ENCODE measurements at places on chromosomes 2 and 18.
A peak's percentile ranks its signal among the peaks of the same experiment; 100 is the strongest.

DNA sequence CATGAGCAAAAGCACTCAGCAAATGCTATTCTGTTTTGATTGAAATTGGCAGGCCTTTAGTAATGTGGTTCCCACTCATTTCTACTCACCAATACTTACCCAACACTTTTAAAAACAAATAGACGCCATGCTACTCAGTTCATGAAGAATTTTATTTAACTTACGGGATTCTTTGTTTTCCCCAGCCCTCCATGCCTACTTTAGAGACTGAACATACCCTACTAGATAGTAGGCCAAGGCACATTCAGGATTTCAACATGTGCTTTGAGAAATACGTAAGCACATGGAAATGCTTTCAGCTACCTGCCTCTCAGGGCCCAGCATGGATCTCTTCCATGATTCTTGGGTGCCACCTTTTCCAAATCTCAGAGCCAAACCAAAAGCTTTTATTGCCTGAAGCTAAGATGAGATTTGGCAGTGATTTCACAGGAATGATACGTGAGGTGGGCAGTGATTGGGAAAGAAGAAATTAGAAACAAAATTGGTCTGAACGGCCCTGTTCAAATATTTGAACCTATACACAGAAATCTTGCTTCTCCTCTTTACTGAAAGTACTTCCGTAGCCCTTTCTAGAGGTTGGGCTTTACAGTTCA is 31.4 kb downstream of the NAPG start:
- DNase-seq = no peak

DNA sequence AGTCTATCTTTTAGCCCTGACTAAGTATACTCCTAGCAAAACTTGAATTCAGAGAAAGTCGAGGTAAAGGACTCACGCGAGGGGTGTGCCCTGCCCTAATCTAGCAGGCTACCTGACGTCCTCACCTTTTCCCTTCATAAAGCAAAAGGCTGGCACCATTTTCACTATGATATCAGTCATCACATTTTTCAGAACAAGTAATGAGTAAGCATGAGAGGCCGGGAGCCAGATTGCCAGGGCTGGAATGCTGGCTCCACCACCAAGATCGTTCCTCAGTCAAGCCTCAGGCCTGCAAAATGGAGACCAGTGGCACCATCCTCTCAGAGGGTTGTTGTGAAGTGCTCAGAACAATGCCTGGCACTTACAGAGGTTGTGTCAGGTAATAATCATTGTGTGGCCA is 18.7 kb upstream of the NCKAP5 start:
- DNase-seq = no peak

GRCh38 chr2:230877759-230878598 is 13.2 kb downstream of the ITM2C start:
- DNase-seq = no peak

- peak; percentile 3 for DNase-seq
Measured at GRCh38 chr2:183740241-183740640, 616.0 kb downstream of the NUP35 start.

GRCh38 chr2:119256582-119256921 is 32.9 kb downstream of the STEAP3 start:
- DNase-seq = no peak

- DNase-seq = peak; percentile 29
Measured at GRCh38 chr18:1585881-1586488, 681.3 kb downstream of the ADCYAP1 start.

- DNase-seq = no peak
Measured at GRCh38 chr2:134080386-134081089, 173.3 kb upstream of the MGAT5 start.

GRCh38 chr18:56568986-56569385 is 69.4 kb downstream of the TXNL1 start:
- no peak for DNase-seq

- DNase-seq = no peak
Measured at GRCh38 chr18:45103319-45104048, 422.8 kb downstream of the SETBP1 start.

DNA sequence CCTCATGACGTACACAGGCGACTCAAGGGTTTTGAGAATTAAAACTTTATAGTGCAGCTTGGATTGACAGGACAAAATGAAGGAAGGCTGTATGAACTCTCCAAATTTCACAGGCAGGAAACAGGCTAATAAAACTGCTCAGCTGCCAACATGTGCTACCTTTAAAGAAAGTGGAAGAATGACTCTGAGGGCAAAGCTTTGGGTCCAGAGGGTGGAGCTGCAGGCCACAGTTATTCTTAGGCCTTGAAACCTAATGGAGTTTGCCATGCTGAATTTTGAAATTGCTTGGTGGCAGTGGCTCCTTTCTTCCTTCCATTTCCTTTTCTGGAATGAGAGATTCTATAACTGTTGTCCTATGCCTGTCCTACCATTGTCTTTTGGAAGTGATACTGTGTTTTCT is 34.8 kb downstream of the HAT1 start:
- DNase-seq = no peak

DNA sequence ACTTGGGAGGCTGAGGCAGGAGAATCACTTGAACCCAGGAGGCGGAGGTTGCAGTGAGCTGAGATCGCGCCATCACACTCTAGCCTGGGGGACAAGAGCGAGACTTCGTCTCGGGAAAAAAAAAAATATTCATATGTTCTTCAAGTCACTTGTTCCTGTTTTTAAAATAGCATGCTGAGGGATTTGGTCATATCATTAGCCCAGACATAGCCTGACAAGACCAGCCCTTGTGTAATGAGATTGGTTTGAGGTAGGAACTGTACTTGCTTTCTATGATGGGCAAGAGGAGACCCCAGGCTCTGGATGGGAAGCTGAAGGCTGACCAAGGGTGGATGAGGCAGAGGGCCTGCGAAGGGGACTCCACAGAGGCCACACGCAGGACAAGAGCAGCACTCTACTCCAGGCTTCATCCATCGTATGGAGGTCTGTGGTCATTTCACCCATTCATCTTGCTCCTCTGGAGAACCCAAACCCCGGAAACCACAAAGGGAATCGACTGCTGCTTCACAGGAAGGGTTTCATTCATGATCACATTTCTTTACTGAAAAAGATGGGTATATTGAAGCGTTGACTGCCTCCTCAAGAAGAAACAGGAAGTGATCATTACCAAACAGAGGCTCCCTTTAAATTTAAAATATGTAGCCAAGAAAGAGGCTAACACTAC is 87.1 kb upstream of the ZNF397 start:
- DNase-seq = no peak

DNA sequence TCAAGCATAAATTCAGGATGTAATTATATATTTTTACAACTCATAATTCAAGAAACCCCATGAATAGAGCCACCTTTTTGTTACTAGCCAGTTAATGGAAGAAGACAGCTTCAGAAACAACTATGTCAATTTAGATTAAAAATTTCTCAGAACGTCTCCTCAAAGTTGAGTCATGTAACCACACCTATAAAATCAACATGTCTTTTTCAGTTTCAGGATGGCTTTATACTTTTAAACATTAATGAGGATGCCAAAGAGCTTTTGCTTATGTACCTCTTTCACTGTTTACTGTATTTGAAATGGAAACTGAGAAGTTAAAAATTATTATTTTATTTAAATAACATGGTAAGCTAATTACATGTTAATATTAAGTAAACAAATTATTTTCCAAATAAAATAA is 280.1 kb downstream of the PTH2R start:
- no peak for DNase-seq

DNA sequence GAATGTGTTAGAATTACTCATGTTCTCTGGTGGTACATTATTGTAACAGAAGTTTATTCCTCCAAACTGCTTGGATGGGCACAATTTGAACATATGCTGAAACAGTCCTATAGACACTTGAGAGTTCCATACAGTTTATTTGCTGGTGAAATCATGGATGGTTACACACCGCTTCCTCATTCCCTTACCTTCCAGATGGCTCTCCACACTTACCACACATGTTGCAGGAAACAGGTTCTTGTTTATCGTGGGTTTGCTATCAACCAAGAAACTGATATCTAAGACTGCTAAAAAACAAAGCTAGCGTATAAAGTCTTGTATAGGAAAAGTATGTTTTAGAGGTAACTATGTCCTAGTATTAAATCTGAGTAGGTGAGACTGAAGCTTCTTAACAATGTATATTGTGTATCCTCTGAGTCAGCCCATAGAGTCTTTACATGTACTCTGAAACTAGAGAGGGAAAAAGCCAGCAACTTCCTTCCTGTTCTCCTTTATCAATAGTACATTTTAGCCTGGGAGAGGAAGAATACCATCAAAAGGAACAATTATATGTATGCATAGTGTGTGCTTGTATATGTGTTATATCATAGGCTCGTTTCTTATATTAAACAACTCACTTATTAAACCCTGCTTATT is 313.1 kb downstream of the PLCL1 start:
- DNase-seq = no peak

GRCh38 chr2:79876430-79876829 is 363.6 kb downstream of the CTNNA2 start:
- peak; percentile 3 for DNase-seq

DNA sequence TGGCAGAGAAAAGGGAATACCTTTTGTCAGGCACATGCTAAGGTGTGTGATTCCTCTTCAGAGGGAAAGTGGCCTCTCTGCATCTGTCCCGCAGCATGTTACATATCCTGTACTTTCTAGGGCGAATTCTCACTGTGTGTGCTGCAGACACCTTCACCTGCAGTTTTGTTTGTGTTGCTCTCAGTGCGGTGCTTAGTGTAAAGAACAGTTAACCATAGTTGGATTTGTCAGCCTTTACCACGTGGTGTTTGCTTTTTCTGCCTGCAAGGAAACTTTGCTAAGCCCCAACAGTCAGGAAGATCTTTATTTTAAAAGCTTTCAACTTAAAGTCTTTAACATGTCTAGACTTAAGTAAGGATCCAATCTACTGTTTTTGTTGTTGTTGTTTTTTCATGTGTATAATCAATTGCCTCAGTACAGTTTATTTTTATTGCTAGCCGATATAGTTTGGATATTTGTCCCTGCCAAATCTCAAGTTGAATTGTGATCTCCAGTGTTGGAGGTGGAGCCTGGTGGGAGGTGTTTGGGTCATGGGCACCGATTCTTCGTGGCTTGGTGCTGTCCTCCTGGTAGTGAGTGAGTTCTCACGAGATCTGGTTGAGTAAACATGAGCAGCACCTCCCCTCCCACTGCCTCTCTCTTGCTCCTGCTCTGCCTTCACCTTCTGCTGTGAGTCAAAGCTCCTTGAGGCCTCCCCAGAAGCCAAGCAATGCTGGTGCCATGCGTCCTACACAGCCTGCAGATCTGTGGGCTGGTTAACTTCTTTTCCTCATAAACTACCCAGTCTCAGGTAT is 90.6 kb downstream of the SNTG2 start:
- no peak for DNase-seq

GRCh38 chr2:240731178-240731545 is 39.5 kb downstream of the AQP12A start:
- no peak for DNase-seq

- DNase-seq = peak; percentile 45
Measured at GRCh38 chr2:7620255-7620654, 703.0 kb downstream of the RNF144A start.

DNA sequence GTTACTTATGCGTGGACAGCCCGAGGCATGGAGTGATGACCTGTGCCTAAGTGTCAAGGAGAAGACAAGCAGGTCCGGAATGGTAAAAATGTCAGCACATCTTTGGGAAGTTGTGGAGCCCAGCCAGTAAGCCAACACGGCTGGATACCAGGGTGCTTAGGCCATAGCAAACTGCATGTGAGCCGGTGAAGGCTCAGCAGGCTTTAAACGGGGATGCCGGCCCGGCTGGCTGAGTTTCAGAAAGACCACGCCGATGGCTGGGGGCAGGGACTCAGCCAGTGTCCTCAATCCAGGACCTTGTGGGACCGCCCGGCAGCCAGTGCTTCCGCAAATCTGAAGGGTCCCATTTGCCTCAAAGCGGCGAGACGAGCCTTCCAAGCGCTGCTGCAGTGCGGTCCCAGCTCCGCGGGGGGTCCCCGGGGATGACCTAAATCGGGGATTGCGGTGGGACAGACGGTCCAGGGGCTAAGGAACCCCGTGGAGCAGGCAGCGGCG is 946 bp upstream of the AGAP1 start:
- peak; percentile 50 for DNase-seq

DNA sequence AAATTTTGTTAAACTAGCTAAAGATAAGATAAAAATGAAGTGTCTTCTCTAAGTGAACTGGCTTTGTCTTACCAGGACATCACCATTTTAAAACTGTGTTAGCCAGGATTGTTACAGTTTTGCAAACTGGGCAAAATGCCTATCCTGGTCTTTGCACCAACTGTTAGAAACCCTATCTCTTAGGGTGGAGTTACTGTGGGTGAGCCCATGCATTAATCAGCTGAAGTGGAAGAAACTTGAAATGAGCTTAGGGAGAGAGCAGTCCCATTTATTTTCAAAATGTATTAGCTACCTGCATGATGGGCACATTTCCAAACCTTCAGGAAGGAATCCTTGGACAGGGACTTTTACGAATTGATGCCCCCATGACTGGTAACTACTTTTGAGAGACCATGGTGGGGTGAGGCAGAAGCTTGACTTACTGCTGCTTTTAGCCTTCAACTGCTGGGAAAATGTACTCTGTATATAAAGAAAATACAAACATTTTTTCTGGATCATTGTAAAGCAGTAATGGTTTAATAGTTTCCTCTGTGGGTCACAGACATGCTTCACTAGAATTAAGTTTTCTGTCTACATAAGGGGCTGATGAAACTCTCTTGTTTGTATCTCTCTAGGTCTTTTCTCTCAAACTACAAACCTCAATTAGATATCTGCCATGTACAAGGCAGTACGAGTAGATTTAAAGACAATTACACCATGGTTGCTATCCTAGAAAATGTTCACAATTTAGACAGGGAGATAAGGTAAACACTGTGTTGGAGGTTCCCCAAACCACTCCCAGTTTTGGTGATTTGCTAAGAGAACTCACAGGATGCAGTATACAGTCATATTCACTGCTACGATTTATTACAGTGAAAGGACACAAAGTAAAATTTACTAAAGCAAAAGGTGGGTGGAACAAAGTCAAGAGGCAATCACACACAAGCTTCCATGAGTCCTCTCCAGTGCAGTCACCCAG is 321.4 kb upstream of the MMADHC start:
- DNase-seq = peak; percentile 27

DNA sequence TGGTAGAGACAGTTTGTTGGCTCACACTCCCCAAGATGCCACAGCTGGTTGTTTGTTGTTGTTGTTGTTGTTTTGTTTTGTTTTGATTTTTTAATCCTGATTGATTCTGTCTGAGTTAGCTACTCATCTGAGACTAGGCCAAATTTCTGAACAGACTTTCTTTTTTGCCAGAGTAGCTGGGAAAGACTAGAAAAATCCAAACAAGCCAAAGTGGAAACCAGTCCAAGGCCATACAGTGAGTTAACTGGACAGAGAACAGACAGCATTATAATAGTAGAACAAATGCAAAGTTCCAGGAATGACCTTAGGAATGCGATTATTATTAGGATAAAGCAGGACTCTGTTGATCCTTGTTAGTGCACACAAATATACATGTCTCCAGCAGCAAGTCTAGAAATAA is 43.8 kb upstream of the CYP26B1 start:
- DNase-seq = no peak

DNA sequence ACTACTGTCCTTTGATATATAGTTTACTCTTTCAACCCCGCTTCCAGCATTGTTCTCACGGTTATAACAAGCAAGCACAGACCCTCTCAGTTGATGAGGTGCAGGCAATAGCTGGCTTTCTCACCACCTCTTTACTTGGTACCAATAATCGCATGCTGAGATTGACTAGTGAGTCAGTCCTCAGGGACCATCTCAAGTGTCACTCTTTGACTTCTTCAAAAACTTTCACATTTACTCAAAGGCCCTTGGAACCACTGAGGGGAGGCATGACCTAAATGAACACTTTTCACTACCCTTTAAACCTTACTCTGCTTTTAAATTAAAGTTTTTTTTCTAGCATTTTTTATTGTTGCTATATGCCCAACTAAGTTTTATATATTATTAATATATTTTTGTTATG is 101.8 kb downstream of the DAW1 start:
- no peak for DNase-seq

Measured in fibroblast of skin of right biceps (primary cell).